ENCODE measurements at places on chromosomes 7 and 10.

DNA sequence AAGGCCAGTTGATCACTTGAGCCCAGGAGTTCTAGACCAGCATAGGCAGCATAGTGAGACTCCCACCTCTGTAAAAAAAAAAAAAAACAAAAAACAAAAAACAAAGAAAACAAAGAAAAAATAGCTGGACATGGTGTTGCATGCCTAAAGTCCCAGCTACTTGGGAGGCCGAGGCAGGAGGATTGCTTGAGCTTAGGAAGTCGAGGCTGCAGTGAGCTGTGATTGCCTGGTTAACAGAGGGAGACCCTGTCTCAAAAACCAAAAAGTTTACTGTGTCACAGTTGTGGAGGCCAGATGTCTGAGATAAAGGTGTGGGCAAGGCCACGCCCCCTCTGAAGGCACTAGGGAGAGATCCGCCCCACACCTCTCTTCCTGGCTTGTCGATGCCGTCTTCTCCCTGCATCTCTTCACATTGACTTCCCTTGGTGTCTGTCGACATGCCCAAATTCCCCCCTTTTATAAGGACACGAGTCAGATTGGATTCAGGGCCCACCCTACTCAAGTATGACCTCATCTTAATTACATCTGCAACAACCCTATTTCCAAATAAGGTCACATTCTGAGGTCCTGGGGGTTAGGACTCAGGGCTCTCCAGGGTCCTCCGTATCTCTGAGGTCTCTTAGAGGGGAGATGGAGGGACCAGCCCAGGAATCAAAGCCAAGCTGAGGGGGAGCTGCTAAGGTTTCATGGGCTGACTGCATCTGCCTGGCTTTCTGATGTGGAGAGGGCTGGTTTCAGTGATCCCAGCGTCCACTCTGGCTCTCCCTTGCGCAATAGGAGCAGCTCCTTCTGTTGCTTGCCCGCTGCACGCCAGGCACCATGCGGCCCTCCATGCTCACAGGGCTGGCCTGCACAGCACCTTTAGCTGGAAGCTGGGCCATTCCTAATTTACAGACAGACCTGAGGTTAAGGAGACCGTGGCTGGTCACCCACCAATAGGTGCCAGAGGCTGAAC is 23.1 kb downstream of the AGAP3 start:
- DNase-seq, result no peak

DNA sequence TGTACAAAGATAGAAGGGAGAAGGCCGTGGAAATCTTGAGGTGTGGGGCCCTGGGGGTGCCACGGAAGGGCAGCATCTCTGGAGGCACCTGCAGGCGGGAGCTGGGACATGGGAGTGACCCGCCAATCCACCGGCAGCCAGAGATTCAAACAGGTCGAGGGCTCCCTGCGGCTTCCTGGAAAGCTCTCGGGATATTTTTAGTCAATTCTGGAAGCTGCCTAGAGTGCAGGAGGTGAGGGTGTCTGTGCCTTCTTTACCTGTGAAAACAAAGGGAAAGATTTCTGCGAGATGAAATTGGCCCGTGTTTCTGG is 16.6 kb downstream of the MNX1 start:
- no peak for DNase-seq

GRCh38 chr10:63415640-63416244 is 50.0 kb downstream of the JMJD1C start:
- DNase-seq, result no peak

DNA sequence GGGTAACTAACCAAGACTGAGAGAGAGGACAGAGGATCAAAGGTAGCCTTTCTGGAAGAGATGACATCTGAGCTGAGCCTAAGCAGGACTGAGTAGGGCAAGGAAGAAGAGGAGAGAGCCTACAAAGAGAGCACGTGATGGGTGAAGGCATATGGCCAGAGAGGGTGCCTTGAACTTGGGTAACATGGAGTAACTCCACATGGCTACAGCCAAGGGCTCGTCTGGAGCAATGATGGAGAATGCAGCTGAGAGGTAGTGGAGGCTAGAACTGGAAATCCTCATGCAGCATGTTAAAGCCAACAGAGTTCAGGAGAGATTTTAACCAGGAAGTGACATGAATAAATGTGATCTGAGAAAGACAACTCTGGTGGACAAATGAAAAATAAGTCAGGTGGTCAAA is 77.8 kb downstream of the LRRC17 start:
- no peak for DNase-seq

- DNase-seq, result peak; percentile 44
Measured at GRCh38 chr10:124717911-124718741, 26.1 kb downstream of the FAM53B start.

DNA sequence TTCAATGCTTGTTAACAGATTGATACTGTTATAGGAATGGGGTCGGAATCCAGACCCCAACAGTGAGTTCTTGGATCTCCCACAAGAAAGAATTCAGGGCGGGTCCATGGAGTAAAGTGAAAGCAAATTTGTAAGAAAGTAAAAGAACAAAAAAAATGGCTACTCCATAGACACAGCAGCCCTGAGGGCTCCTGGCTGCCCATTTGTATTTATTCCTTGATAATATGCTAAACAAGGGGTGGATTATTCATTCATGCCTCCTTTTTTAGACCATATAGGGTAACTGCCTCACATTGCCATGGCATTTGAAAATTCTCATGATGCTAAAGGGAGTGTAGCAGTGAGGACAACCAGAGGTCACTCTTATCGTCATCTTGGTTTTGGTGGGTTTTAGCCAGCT is 717.2 kb upstream of the KCND2 start:
- no peak for DNase-seq

DNA sequence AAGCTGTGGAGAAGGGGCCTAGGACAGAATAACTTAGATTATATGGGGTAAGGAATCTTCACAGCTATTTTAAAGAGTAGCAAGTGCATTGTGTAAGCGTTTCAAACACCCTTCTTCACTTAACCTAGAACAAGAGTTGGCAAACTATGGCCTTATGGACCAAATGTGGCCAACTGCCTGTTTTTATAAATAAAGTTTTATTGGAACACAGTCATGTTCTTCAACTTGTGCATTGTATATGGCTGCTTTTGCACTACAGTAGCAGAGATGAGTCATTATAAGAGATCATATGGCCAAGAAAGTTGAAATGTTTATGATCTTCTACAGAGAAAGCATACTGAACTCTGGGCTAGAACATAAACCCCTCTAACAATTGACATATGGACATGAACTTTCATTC is 187.8 kb downstream of the ETV1 start:
- DNase-seq, result no peak

- DNase-seq, result no peak
Measured at GRCh38 chr10:59331661-59332060, 30.7 kb downstream of the FAM13C start.

GRCh38 chr7:39016609-39017008 is 38.9 kb downstream of the POU6F2 start:
- peak; percentile 13 for DNase-seq

GRCh38 chr7:54687462-54688212 is 71.4 kb downstream of the SEC61G start:
- no peak for DNase-seq

GRCh38 chr10:51137756-51138529 is 63.7 kb downstream of the PRKG1 start:
- DNase-seq, result no peak

- DNase-seq, result no peak
Measured at GRCh38 chr7:79897166-79897565, 237.5 kb upstream of the GNAI1 start.

DNA sequence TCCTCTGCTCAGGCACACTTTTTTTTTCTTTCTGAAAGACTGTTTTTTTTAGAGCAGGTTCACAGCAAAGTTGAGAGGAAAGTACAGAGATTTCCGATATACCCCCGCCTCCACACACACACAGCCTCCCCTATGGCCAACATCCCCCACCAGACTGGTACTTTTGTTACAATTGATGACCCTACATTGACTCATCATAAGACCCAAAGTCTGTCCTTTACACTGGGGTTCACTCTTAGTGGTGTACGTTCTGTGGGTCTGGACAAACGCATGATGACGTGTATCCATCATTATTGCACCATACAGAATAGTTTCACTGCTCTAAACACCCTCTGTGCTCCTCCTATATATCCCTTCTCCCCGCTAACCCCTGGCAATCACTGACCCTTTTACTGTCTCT is 107.7 kb downstream of the RBM20 start:
- no peak for DNase-seq

GRCh38 chr10:121539786-121540185 is 58.5 kb downstream of the FGFR2 start:
- no peak for DNase-seq

GRCh38 chr7:81884817-81885216 is 115.0 kb upstream of the HGF start:
- no peak for DNase-seq

DNA sequence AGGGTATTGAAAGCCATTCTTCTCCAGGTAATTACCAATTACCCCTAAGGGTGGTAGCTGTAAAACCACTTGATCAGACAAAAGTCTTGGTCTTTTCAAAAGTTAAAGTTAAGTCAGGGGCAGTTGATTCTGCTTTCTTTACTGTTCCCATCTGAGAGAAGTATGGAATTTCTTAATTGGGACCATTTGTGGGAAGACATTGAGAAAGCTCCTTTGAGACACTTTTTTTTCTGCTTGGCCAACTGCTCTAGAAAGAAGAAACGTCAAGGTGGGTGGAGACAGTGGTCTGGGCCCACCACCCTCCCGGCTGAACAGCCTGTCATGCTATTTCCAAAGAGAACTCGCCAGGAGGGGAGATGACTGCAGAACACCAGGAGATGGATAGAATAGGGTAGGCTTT is 45.3 kb downstream of the WNT2 start:
- DNase-seq, result no peak

- no peak for DNase-seq
Measured at GRCh38 chr7:107816011-107816566, 13.1 kb upstream of the SLC26A3 start.

DNA sequence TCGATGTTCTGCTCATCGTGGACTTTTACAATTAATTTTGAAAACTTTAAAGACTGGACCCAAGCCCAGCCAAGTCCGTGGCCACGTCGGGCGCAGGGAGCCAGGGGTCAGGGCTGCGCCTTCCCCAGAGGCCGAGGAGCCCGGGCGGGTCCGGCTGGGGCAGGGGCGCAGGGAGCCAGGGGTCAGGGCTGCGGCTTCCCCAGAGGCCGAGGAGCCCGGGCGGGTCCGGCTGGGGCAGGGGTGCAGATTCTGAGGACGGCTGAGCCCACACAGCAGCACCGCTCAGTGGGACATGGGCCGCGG is 75.2 kb downstream of the MICALL2 start:
- no peak for DNase-seq

- DNase-seq, result no peak
Measured at GRCh38 chr10:34193931-34194626, 621.0 kb downstream of the PARD3 start.

DNA sequence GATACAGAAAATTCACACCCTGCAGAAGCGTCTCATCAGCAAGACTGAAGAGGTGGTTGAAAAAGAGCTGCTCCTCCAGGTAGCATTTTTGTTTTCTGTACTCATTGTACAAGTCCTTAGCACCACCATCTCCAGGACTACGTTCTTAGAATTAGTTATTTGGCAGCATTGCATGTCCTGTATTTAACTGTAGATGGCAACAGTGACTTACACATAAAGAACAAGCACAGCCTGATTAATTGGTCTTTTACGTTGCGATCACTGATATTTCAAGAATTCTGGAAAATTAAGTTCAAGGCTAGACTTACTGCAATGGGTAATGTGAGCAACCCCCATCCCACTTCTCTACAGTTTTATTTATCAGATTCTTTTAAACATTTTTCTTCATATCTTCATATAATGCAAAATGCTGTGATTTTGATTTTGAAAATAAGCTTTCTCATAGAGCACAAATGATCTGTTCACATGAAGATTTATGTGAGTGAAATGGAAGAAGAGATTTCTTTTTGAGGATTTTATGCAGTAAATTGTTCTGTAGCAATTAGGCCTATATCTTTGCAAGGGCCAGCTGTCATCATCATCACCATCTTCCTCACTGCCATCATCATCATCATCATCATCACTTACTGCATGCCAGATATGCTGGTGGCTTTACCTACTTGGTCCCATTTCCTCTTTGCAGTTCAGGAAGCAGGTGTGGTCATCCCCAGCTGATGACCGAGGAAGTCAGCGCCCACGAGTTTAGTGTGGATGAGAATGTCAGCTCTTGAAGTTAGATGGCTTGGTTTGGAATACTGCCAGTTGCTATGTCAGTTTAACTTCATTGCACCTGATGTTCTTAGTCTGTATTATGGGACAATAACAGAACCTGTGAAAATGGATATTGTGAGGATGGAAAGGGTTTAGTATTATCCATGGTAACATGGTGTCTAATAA is 53.4 kb downstream of the CFAP58 start:
- no peak for DNase-seq

DNA sequence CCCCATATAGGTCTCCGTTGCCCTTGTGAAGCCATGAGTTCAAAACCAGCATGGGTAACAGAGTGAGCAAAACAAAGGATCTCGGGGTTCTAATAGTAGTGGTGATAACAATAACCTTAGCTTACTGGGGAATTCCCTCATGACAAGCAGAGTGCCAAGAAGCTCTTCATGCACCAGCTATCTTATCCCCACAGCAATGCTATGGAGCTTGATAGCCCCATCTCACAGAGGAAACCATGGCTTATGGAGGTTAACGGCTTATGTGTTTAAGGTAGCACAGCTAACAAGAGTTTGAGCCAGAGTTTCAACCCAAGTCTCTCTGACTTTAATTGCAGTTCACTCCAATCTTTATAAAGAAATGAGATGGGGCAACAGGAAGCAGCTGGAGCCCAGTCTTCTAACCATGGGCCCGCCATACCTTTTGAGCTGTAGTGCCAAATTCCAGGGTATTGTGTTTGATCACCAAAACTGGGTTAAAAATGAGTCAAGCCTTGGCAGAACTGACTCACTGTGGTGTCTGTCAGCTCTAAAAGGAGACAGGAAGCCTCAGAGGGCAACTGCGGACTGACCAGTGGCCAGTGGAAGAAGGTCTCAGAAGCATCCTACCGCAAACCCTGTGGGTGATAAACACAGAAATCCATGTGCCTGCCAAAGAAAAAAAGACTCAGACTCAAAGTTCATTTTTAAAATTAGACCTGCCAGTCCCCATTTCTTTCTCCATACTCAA is 16.5 kb upstream of the PLAU start:
- no peak for DNase-seq

- DNase-seq, result peak; percentile 62
Measured at GRCh38 chr7:2785071-2785500, 59.0 kb downstream of the GNA12 start.

GRCh38 chr10:11292576-11293302 is 275.1 kb downstream of the CELF2 start:
- no peak for DNase-seq

DNA sequence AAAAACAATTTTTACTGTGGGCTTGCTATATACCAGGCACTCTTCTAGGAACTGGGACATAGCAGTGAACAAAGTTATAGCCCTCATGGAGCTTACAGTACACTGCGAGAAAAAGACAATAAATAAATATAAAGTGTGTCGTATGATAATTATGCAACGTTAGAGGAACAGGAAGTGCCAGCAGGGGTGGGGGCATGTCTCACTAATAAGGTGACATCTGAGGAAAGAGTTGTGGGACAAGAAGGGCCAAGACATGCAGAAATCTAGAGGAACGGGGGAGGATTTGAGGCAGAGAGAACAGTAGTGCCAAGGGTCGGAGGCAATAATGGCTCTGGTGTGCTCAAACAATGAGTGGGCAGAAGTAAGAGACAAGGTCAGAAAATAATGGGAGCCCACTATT is 52.8 kb downstream of the LMBR1 start:
- DNase-seq, result no peak
